T1000 (cell line): ENCODE measurements at places on chromosomes 5 and 9.

DNA sequence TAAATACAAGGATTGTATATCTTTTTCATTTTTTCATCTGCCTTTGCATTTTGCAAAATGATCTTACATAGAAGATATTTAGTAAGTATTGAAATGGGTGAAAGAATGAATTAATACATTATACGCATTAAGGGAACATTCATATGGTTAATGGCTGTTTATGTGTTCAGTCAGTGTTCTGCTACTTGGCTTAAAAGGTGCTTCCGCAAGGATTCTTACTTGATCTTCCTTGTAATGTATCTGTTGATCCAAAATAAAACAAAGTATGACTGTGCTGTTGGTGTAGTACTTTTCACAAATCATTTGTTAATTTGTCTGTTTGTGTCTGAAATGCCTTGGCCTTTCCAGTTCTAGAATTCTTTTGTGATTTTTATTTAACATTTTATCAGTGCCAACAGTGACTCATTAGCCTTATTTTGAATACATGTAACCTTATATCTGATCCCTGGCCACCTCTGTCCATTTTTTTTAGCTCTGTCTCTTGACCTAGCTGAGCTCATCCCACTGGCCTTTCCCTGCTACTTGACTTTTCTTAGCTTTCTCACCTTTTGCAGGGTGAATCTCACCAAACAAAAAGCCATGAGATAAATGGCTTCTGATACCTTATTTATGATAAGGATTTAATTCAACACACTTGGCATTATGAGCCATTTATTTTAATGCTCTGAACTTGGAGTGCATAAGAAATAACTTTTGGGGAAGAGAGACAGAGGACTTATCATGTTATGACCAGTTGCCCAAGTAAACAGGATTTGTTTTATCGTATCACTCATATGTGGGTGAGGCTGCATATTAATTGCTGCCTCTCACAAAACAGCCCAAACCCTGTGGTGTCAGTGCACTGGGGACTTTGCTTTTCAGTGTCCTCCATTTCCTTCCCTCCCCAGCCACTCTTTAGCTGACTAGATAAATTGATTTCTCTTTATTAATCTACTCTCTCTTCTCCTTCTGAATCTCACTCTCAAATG, 340.3 kb downstream of the KDM4C start:
- DNase-seq, result no peak

- no peak for DNase-seq
These were observed 390.2 kb upstream of the SGCD start for GRCh38 chr5:155936520-155937406.

DNA sequence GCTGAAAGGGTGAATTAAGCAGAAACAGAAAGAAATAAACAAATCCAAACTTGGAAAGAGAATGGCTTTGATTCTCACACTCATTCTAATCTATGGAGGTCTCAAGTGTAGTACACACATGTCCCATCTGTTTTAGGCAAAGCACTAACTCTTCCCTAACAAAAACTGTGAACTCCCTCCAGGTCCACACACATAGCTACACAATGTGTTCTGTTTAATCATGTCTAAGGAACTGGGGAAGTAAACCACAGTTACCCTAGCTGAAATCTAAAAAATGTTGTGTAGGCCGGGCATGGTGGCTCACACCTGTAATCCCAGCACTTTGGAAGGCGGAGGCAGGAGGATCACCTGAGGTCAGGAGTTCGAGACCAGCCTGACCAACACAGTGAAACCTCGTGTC, 118.7 kb upstream of the FST start:
- DNase-seq, result no peak

DNA sequence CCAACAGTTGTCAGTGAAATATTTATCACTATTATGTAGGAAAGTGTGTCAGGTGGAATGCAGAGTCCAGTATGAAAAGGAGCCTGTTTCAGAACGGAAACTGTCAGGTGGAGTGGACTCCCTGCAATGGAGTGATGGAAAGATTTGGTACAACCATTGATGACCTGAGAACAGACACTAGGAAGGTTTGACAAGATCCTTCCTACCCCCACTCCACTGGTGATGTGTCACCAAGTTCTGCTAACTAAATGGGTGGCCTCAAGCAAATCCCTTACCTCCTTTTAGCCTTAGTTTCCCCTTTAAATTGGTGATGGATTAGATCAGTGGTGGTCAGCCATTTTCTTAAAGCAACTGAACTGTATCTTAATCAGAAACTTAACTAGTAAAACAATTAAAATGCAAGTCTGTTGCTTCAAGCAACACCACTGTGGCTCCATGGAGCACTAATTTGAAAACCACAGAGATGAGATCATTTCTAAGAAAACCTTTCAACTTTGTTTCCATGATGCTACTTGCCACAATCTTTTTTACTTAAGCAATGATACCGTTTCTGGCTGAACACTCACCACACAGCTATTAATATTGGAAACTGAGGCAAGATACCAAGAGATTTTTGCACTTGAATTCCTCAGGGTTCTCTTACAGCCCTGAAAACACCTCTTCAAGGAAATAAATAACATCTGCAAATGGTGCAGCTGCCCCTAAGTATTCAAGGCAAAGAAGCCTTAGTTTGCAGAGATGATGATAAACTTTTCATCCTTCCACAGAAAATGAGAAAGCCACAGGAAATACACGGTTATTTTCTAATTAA, 140.6 kb downstream of the ERCC6L2 start:
- DNase-seq, result no peak

- DNase-seq, result no peak
These were observed 1.0 kb downstream of the ELAVL2 start for GRCh38 chr9:23824830-23825591.
